AG04450 (cell line): ENCODE measurements at places on chromosomes 1 and 21.

- no peak for DNase-seq
Observed at GRCh38 chr21:34215911-34216717, 142.7 kb downstream of the MRPS6 start.

GRCh38 chr1:224666078-224666477 lies 50.0 kb downstream of the CNIH3 start:
- DNase-seq = no peak

DNA sequence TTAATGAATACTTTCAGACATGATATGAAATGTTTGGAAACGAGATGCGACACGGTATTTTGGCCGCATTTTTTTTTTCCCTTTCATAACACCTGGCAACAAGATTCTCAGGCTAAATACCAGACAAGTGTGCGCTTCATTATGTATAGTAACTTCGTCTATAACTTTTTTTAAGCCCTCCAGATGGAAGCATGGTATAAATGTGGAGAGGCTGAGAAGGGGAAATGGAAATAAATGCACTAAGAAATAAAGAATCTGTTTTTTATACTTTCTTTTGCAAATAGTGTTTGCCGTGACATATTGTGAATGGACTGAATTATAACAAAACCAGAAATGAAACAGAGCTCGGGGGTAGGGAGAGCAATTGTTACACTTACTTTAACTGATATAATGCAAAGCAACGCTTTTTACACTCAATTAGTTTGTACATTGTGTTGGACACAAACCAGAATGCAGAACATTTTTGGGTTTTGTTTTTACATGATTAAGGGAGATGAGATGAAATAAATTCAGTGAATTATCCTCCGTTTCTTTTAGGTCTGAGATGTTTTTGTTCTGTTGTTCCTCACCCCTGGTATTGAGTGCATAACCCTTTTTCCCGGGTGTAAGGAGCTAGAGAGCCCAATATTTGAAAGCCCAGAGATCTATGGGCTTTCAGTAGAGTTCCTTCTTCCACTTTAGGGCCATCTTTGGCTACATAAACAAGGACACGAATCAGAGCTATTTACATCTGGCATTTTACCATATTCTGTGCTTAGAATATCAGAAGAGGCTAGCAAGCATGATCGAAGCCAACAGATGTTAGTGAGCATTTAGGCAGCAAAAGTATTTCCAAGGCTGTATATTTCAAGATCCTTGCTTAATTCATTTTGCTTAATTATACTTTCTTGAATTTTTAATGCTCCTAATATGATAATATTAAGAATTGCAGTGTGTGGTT lies 478.0 kb downstream of the CAMTA1 start:
- DNase-seq = no peak

GRCh38 chr1:46096269-46097148 lies 35.9 kb downstream of the PIK3R3 start:
- no peak for DNase-seq

GRCh38 chr1:188372821-188373220 lies 1544.1 kb downstream of the PLA2G4A start:
- no peak for DNase-seq
